ENCODE measurements at places on chromosomes 13 and 19.

DNA sequence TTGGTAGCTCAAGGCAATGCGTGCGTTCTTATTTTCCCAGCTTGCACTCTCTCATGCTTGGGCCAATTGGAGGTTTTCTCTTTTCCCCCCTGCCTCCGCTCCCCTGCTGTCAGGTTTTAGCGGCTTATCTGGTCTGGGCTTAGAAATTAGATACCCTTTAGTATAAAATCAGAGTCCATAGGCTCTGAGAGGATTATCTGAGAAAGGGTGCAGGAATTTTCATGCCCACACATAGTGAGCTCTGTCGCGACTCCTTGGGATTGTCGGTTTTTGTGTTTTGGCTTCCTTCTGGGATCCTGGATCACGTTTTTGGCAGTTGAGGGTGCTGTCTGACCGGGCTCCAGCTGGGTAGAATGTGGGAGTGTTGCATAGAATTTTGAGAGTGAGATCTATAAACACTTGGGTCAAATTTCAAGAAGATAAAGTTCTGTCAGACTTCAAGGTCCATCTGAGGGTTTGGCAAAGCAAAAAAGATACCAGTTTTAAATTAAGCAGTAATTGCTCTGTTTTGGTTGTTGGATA, 12.4 kb downstream of the CHAF1A start:
- no peak for DNase-seq

DNA sequence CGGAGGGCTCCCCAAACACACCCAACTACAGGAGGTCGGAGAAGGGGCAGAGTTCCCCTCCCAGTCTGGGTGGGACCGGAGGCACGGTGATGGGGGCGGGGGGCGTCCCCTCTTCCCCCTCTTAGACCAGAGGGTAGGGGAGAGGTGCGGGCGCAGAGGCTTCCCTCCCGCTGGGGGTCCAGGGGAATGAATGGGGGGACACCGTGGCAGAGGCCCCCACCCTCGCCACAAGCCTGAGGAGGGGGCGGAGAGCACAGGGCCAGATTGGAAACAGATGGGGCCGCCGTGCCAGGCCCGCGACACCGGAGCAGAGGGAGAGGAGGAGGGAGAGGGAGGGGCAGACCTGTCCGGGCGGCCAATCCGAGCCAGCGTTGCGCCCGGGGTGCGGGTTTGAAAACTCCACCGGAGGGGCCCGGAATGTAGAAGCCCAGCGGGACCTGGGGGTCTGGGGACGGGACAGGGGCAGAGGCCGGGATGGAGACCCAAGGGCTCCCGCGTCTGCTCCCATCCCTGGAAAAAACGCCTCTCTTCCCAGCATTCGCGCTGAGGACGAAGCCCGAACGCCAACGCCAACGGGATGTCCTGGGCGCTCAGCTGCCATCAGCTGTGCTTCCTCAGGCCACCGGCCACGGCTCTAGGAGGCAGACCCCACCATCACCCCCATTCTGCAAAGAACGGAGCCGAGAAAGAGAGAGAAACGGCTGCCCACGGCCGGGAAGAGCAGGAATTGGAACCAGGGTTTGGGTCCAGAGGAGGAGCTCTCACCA, 46.8 kb downstream of the PTPRS start:
- no peak for DNase-seq

DNA sequence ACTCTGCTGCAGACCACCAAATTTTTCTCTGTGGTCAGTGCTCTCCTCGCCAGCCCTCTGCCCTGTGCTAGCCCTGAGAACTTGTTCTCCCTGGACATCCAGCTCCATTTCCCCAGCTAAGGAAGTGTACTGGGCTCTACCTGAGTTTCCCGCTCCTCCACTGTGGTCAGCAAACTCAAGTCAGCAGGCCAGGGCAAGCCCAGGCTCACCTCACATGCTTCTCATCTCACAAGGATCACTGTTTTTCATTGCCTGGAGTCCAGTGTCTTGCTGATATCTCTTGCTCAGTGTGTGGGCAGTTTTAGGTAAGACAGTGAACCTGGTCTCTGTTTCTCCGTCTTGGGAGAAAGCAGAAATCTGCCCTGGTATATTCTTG, 201.4 kb downstream of the FOXO1 start:
- DNase-seq = no peak

DNA sequence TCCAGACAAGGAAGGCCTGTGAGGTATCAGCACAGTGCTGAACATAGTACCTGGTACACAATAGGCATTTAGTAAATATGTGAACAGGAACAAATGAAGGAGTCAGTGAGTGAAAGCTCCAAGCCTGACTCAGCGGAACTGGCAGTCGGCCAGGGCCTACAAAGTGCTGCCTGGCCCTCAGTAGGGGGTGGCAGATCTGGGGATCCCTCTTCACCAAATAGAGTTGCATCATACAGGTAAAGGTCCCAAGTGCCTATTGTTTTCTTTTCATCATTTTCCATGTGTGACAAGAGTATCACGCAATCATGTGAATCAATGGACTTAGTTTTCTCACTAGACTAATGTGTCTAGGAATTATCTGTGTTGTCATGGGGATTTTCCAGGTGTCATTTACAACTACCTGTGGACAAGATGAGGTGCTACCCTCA, 9.2 kb downstream of the CYP2B6 start:
- DNase-seq = no peak

- DNase-seq = no peak
Observed at GRCh38 chr13:82214341-82214740, 1667.9 kb downstream of the SLITRK1 start.

DNA sequence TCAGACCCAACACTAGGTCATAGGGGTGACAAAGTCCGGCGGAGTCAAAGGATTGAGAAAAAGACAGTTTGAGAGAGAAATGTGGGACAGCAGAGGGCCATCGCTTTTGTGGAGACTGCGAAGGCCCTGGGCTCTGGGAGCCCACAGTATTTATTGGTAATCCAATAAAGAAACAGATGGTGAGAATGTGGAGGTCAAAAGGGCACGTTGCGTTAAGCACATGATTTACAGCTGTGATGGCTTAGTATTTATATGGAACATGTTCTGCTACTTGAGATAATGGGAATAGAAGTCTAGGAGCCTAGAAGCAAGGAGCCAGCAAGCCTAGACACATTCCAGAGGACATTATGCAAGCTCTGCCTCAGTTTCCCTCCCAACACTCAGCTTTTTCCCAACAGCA, 2521.1 kb downstream of the PCDH9 start:
- no peak for DNase-seq

- no peak for DNase-seq
Observed at GRCh38 chr13:22505489-22505888, 675.3 kb upstream of the SGCG start.

- DNase-seq = no peak
Observed at GRCh38 chr13:26343816-26344215, 89.9 kb downstream of the CDK8 start.

- no peak for DNase-seq
Observed at GRCh38 chr19:1351381-1351851, 32.3 kb upstream of the NDUFS7 start.

DNA sequence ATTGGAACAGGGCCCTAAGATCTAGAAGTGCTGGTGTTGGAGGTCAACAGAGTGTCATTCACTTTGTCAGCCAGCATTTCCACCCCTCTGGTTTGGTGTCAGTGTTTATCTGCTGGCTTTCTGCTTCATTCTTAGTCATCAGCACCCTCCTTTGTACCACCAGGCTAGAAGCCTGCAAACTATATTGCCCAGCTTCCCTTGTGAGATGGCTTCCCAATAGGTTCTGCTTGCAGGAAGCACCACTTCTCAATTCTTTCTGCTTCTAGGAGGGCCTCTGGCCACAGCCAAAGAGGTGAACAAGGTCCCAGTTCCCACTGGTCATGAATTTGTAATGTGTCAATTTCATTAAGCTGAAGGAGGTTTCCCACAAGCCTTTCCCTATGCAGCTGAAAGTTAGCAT, 36.4 kb upstream of the CALM3 start:
- DNase-seq = no peak
